ENCODE measurements at places on chromosomes 6 and 20.

- no peak for DNase-seq
Measured at GRCh38 chr6:31112478-31112877, at the start of gene C6orf15. TSS of gene C6orf15 (minus strand) at chr6:31112575. CDS start at chr6:31112555, 20 bp downstream.

- no peak for DNase-seq
Measured at GRCh38 chr6:101931766-101932165, 538.3 kb downstream of the GRIK2 start.

DNA sequence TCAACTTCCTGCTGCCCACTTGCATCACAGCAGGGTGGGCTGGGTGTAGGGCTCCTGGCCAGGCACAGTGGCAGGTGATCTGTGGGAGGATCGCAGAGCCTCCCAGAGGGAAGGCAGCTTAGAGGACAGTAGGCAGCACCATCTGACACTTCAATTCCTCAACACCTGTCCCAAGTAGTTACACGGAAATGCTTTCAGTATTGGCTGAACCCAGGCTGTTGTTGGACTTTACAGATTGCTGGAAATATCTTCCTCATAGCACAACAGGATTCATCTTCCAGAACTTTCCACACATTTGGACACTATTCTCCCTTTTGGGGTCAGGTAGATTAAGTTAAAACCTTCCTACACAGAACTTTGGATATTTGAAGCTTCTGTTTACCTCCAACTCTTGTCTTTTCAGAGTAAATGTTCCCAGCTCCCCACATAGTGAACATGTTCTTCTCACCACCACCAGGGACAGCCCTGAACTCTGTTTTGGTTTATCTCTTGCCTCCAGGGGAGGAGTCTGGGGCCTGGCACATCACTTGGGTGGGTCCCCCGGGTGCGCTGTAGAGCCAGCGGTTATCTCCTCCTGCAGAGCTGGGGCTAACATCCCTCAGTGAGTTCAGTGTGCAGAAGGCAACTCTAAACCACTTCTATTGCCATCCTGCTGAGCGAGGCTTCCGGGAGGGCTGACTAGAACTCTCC lies 3.5 kb upstream of the SLC22A2 start:
- DNase-seq = no peak

GRCh38 chr6:119443993-119444641 lies 94.6 kb upstream of the MAN1A1 start:
- no peak for DNase-seq

DNA sequence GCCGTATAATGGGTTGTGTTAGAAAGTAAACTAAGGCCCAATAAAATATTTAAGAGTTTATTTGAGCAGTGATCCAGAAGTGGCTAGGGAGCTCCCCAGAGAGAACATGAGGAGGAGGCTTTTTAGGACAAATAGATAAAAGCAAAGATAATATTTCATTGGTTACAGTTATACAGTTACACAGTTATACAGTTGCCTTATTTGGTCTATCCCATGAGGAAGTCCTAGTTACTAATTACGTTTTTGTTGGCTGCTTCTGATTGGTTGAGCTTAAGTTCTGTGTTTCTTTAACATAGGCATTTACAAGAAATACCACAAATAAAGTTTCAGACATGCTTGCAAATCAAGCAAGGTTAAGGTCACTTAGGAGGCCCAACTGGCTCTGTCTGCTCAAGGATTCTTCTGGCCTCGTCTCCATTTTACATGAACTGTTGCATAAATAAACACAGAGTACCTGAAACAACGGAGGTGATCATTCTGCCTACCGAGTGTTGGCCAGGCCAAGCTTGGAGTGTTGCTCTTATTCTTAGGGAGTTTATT lies 7.0 kb downstream of the UBD start:
- DNase-seq = no peak

- peak; percentile 66 for DNase-seq
Measured at GRCh38 chr6:46848684-46849360, 55.6 kb downstream of the MEP1A start.

DNA sequence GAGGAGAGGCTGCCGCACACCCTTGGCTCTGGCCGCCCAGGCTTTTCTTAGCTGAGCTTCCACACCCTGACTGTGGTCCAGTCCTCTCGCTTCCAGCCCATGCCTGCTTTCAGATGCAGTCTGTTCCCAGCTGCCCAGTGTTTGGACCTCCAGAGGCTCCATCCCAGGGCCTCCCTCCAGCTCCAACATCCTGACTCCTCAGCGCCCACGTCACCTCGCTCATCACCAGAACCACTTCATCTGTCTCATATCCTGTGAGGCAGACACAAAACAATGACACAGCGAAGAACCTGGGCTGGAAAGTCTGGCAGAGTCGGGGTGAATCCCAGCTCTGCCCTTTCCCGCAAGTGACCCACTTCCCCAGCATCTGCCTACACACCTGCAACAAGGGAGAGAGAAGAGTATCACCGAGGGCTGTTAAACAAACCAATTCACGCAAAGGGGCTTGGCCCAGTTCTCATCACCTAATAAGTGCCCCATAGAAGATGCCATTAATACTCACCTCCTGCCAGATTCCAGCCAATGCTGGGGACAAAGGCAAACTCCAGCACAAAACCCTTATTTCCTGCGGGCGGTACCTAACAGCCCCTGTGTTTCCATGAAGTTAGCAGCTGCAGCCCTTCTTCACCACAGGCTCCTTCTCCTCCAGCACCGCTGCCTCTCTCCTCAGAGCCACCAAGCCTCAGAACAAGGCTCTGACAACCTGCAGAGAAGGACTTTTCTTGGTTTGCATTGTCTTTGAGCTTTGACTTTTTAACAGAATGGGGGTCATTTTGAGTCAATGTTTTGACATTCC lies 133.4 kb upstream of the CDH4 start:
- no peak for DNase-seq

- peak; percentile 45 for DNase-seq
Measured at GRCh38 chr6:169252505-169253189, 999 bp downstream of the THBS2 start.

DNA sequence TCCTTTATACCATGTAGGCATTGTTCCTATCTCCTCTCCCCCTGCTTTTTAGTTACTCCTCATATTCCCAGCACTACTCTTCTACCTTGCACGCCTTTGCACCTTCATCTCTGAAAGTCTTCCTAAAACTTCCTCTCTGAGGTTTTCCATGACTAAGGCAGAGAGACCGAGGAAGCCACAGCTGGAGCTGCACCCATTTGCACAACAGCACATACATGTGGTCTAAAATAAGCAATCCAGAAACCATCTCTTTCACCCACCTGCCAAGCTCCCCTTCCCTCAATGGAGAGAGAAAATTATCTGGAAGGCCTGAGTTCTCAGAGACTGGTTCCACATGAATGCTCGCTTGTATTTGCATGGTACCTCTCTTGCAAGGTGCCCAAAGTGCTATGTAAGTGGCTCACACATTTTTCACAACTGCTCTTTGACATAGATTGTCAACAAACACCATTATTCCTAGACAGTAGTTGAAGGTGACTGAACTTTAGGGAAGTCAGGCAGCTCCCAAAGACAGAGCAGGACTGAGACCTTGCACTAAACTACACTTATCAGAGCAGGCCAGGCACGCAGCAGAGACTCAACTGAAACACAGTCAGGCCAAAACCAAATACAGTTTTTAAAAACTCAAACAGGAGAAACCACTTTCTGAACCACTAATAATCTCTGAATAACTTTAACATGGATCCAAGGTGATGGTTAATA lies 313.2 kb downstream of the TFAP2A start:
- DNase-seq = no peak

DNA sequence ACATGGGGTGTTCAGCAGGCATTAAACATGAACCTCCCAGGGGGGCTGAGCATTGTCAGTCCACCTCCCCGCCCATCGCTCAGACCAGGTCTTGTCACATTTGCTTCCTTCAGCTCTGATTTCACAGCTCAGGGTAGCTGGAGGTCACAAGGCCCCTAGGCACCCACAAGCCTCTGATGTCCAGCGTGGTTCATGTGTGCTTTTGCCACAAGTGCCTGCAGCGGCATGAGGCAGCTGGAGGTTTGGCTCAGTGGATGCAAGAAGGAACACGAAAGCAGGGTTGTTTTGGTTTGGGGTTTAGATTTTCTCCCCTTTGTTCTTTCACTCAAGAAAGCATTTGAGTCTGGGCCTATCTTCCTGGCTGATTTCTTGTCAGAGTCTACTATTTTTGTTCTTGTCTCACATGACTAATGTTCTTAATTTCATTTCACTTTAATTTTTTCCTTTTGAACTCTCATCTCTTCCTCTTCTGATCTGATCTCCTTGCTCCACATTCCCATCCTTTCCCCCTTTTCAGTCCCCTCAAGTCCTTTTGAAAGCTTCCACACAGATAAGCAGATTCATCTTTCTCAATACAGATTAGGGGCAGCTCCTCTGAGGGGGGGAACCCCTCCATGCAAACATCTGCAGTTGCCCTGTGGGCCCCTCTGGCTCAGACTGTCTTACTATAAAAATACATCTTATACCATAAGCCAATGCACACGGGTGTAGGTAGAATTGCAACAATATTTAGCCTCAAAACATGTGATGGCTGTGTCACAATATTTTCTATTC lies 68.1 kb upstream of the CEP85L start:
- no peak for DNase-seq

- no peak for DNase-seq
Measured at GRCh38 chr6:89111933-89112332, 5.9 kb downstream of the SRSF12 start.

DNA sequence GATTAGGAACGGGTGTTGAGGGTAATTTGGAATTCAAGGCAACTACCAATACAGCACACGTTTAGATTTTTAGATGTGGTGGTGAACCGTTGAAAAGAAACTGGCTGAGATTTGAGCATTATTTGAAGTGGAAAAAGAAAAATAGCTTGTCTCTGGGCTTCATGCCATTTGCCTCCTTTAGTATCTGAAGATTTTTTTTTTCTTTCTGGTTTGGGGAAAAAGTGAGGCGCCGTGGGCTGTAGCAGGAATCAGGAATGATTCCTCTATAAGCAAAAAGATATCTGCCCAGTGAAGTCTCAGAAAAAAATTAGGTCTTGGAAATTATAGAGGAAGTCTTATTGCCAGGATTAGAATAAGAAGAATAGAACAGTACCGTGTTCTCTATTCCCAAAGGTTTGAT lies 88.5 kb downstream of the RPS12 start:
- no peak for DNase-seq

- DNase-seq = no peak
Measured at GRCh38 chr6:157668009-157668401, 155.0 kb upstream of the SNX9 start.

- no peak for DNase-seq
Measured at GRCh38 chr6:154012852-154013251, 26.2 kb upstream of the OPRM1 start.

DNA sequence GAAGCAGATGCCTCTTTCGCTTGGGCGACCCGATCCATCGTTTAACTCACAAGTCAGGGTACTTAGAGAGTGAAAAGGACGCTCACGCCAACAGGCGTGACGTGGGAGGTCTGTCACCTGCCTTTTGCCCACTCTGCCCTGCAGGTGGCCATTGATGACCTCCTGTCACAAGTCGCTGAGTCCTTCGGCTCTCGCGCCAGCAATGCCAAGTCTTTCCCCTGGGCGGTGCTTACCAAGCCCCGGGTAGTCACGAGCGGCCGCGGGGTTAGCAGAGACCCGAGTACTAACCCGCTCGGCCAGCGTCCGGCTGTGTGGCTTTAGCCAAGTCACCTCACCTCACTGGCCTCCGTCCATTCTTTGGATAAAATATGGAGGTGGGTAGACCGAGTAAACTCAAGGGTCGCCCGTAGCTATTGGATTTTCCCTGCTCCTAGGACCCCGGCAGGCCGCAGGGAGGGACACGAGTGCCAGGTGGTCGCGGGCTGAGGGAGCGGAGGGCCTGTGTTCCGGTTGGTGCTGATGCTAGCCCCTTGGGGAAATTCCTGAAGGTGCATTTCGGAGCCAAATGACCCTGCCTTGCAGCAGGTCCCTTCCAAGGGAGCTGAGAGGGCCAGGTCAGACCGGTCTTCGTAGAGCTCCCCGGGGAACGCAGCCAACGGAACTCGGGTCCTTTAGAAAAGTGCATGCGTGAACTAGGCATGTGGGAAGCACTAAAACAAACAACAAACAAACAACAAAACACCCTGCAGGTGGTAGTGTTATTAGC lies 668 bp downstream of the PKIB start:
- no peak for DNase-seq

DNA sequence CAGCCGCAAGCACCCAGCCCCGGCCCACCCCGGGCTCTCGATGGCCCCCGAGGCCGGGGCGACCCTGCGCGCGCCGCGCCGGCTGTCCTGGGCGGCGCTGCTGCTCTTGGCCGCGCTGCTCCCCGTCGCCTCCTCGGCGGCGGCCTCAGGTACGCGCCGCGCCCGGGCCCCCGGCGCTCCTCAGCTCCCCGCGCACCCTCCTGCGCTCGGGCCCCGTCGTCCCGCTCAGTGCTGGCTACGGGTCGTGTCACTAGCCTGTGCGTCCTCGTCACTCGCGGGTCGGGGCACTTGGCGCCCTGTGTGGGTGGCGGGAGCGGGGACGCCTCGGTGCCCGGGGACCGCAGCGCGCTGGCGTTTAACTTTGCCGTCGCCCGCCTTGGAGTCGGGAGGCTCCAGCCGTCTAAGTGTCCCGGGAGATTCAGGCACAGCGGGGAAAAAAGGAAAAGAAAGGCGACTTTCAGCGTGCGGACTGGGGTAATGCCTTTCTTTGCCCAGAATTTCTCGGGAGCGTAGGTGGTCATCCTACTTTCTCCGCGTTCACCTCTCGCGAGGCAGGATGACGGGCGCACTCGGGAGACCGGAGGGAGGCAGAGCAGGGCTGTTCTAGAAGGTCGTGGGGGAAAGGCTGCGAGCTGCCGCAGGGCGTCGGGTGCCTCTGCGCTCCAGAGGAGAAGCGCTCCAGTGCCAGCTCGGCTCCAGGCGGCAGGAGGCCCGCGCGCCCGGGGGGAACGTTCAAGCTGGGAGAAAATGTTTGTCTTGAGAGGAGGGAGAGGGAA lies 545 bp downstream of the FNDC1 start:
- DNase-seq = no peak

DNA sequence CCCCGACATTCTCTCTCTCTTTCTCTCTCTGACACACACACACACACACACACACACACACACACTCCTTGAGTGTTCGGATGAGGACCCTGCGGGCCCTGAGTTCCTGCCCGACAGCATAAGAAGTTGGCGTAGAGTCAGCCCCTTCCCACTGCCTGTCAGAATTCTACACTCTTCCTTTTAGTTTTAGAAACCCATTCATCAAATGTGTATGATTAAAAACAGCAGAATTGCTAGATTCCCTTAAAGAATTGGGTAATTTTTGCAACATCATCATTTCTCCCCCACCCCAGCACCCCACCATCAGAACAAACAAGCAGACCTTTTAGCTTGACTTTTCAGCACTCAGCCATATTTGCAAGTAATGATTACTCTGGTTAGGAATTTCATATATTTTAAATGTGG lies 322.8 kb downstream of the FARS2 start:
- no peak for DNase-seq

Measured in NCI-H1048 (cell line).